ENCODE measurements at places on chromosomes 3 and 15.

- no peak for DNase-seq
Observed at GRCh38 chr3:108234387-108234957, 12.2 kb upstream of the IFT57 start.

DNA sequence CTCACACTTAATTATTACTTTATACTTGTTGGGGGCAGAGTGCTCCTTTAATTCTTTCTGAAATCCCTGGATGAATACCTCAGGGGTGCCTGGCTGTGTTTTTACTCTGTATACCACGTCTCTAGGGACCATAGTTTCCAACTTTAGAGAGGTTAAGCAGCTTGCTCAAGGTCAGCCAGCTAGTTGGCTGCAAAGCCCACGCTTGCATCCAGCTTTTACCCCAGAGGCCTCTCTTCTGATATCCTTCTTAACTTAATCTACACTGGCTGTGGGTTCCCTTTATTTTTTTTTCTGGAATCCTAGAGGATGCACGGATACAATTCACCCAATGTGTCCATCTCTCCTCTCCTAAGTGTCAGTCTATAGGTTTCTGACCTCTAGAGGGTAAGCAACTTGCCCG, 1.4 kb downstream of the PDZRN3 start:
- DNase-seq, result no peak

GRCh38 chr3:73685061-73685460, 60.3 kb upstream of the PDZRN3 start:
- no peak for DNase-seq

DNA sequence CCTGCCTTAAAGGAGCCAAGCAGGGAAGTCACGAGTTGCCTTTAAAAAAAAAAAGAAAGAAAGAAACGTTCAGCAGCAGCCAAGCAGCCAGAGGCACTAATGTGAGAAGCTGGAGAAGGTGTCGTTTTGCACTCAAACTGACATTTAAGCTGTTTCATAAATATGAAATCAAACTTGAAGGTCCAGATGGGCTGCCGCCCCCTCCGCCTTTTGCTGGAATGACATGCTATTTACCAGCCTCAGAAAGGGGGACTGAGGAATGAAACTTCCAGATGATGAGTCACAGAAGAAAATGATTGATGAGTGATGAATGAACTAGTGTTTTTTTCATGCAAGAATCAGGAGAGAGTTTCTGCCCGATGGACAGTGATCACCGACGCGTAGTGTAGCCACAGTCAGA, 396.8 kb downstream of the IGSF11 start:
- no peak for DNase-seq

GRCh38 chr3:19363071-19363470, 214.8 kb downstream of the KCNH8 start:
- DNase-seq, result no peak

DNA sequence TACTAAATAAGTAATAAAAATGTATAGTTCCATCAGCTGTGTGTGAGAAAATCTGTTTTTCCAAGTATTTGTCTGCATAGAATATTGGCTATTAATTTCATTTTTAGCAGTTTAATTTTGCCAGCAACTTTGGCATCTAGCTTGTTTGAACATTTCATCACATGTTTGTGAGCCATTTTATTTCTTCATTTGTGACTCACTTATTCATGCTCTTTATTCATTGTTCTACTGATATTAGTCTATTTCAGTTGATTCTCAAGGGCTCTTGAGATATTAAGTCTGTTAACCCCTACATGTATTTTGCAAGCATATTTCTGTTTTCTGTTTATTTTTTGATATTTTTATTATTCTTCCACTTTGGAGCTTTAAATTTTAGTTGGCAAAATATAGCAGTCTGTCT, 74.0 kb upstream of the PHLDB2 start:
- DNase-seq, result no peak

- DNase-seq, result no peak
Observed at GRCh38 chr3:194951931-194952582, 266.4 kb downstream of the FAM43A start.

DNA sequence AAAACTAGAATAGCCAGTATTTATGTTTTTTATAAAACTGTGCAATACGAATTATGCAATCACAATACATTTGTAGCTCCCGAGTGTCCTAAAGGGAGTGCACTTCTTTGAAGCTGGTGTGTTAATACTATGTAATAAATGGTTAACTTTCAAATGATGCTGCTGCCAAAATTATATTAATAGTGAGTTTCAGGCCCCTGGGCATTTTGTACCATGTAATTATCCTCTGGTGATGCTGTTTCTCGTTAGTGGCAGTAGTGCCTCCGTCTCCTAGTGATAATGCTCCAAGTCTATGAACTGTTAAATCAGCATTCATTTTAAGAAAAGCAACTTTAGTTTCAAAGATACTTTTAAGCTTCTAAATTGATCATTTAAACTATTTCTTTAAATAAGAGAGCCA, 132.7 kb upstream of the BHLHE40 start:
- no peak for DNase-seq

DNA sequence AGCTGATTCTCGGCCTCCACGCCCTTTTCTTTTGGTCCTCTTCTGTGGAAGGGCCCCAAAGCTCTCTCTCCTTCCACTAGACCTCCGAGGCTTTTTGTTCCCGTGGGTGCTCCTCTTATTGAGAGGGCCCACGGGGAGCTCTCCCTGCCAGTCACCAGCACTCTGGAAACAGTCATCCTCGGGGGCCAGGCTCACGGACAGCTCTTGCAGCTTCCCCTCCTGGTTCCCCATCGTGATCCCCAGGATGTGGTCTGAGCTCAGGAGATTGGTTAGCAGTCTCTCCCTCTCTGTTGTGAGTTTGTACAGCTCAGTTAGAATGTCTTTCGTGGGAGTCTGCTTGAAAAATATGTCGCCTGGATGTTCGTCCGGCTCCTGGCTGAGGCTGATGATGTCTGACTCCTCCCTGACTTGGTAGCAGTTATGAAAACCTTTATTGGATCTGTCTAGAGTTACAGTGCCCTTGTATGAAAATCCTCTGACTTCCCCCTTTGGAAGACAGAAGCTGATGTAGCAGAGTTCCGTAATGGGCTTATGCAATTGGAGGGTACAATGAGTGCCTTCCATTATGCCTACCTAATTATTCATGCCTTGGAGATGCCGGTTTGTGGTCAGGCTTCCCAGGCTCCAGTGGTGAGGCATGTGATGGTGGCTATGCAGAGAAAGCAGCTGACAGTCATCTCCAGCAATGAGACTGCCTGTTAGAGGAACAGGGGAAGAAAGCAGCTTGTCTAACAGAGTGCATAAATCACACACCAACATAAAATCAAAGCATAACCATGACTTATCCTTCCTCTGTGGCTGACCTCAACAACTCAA, 40.0 kb downstream of the FMN1 start:
- DNase-seq, result no peak

DNA sequence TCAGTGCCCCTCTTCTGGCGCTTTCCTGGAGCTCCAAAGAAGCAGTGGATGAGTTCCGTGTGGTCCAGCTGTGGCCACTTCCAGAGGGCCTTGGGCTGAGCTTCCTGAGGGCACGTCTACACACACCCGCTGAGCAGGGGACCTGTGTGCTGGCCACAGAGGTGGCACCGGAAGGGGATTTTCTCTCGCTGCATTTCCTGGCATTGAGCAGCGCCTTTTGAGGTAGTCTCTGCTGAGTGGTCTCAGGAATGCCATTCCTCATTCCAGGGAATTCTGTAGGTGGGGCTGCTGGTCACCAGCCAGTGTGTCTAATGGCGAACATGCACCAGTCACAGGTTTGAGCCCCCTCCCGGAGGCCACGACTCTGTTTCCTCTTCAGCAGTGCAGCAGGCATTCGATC, 48.1 kb downstream of the AMOTL2 start:
- peak; percentile 33 for DNase-seq
